Glomerular endothelial cell (primary cell): ENCODE measurements at places on chromosomes 1 and 21. TPM values are rescaled to one million over a fixed set of nuclear protein-coding genes. Genes with fewer than 3 reads are reported as not detected.

Gene BARHL2
- not detected in 2 replicates for total RNA-seq

Gene S100A16
- total RNA-seq, result 582 and 906 TPM in 2 replicates

Gene UBAP2L
- 95.6 and 120 TPM in 2 replicates for total RNA-seq

Gene APCS
- not detected in 2 replicates for total RNA-seq

Gene PLA2G2C
- not detected in 2 replicates for total RNA-seq
